Putamen (tissue), 1 donor: ENCODE measurements at places on chromosomes 12 and 14.

GRCh38 chr12:44098786-44099185 is 262.9 kb downstream of the TMEM117 start:
- DNase-seq = no peak

GRCh38 chr14:74917646-74918081 is 5.4 kb downstream of the RPS6KL1 start:
- DNase-seq = no peak

- no peak for DNase-seq
Measured at GRCh38 chr12:108646600-108647579, 13.2 kb upstream of the SELPLG start.

DNA sequence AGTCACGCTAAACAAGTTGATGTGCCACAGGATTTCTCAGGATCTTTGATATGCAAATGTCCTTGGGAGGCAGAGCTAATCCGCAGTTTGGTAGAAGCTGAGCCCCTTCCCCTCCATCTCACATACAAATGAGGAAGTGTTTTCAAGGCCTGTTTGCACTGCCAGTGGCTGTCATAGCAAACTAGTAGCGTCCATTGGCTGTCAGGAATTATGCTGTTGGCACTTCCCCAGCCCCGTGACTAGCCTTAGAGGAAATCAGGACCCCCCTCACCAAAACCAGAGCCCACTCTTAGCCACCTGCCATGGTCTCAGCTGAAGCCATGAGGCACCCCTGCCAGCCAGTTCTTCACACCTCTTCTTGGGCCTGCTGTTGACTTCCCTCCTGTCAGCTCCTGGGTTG is 253.9 kb downstream of the CACNA1C start:
- DNase-seq = no peak

DNA sequence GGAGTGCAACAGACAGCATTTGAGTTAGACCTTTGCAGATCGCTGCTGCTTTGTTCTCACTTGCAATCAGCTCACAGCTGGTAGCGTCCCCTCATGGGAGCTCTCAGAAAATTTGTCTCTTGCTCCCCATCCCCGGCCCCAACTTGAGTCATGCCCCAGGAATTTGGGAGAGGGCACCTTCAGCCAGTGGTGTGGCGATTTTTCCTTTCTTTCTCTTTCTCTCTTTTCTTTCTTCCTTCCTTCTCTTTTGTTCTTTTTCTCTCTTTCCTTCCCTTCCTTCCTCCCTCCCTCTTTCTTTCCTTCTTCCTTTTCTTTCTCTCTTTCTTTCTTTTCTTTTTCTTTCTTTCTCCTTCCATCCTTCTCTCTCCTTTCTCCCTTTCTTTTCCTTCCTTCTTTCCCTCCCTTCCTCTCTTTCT is 34.2 kb upstream of the MAP1LC3B2 start:
- DNase-seq = no peak

DNA sequence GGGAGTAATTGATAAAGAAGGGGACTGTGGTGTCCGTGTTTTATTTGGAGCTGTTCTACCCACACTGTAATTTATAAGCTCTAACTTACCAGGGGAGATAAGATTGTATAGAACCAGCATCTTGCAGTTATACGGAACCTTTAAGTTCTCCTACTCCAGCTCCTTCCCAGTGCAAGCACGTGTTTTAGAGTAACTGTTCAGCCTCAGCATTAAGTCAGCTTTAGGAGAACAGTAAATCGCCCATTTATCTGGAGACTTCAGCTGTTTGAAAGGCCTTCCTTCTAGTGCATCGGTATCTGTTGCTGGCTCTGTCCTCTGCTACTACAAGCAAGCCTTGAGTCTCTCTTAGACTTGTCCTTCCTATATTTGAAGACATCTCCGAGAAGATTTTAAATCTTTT is 95.6 kb downstream of the ETV6 start:
- no peak for DNase-seq

- DNase-seq = no peak
Measured at GRCh38 chr12:90851800-90852718, 102.9 kb downstream of the CCER1 start.
